ENCODE measurements at places on chromosomes 1 and 21. TPM values are rescaled to one million over a fixed set of nuclear protein-coding genes. Genes with fewer than 3 reads are reported as not detected.
A peak's percentile ranks its signal among the peaks of the same experiment; 100 is the strongest.

TSSK3 gene
- not detected for total RNA-seq

APCS gene
- total RNA-seq, result not detected

- no peaks in the 10 kb centered on the region for H3K27me3 ChIP-seq
- no peak for DNase-seq
- H3K4me1 ChIP-seq, result no peaks in the 10 kb centered on the region
- H3K36me3 ChIP-seq, result no peaks in the 10 kb centered on the region
These were observed 32.7 kb downstream of the C8B start for GRCh38 chr1:56933161-56933560.

- DNase-seq, result no peak
- H3K36me3 ChIP-seq, result no peaks in the 10 kb centered on the region
- H3K4me3 ChIP-seq, result peak overlapping the region; percentile 27
- H3K27me3 ChIP-seq, result peaks cover 85% of the 10 kb centered on the region
- H3K27ac ChIP-seq, result no peak overlapping the region
- peaks cover 22% of the 10 kb centered on the region for H3K4me1 ChIP-seq
These were observed 2.1 kb downstream of the POU3F1 start for GRCh38 chr1:38044221-38045215.

- no peaks in the 10 kb centered on the region for H3K36me3 ChIP-seq
- DNase-seq, result no peak
- H3K27me3 ChIP-seq, result peaks cover 63% of the 10 kb centered on the region
- no peaks in the 10 kb centered on the region for H3K4me1 ChIP-seq
- no peak overlapping the region for H3K27ac ChIP-seq
- no peak overlapping the region for H3K4me3 ChIP-seq
These were observed 164.5 kb upstream of the CACNA1E start for GRCh38 chr1:181318858-181319235.

GRCh38 chr1:206447422-206447765, 22.9 kb upstream of the IKBKE start:
- H3K27me3 ChIP-seq, result no peaks in the 10 kb centered on the region
- no peaks in the 10 kb centered on the region for H3K36me3 ChIP-seq
- DNase-seq, result no peak
- peaks cover 7% of the 10 kb centered on the region for H3K4me1 ChIP-seq
- H3K27ac ChIP-seq, result no peak overlapping the region

GRCh38 chr1:42888013-42888633, 41.7 kb downstream of the ZNF691 start:
- no peaks in the 10 kb centered on the region for H3K27me3 ChIP-seq
- H3K27ac ChIP-seq, result no peak overlapping the region
- no peaks in the 10 kb centered on the region for H3K36me3 ChIP-seq
- no peak overlapping the region for H3K4me3 ChIP-seq
